Bronchial epithelial cell (primary cell): ENCODE measurements at places on chromosomes 16 and 17. TPM values are rescaled to one million over a fixed set of nuclear protein-coding genes. Genes with fewer than 3 reads are reported as not detected.

- DNase-seq = peak; percentile 7
Measured at GRCh38 chr17:39462631-39463375, 1.5 kb downstream of the CDK12 start.

DNA sequence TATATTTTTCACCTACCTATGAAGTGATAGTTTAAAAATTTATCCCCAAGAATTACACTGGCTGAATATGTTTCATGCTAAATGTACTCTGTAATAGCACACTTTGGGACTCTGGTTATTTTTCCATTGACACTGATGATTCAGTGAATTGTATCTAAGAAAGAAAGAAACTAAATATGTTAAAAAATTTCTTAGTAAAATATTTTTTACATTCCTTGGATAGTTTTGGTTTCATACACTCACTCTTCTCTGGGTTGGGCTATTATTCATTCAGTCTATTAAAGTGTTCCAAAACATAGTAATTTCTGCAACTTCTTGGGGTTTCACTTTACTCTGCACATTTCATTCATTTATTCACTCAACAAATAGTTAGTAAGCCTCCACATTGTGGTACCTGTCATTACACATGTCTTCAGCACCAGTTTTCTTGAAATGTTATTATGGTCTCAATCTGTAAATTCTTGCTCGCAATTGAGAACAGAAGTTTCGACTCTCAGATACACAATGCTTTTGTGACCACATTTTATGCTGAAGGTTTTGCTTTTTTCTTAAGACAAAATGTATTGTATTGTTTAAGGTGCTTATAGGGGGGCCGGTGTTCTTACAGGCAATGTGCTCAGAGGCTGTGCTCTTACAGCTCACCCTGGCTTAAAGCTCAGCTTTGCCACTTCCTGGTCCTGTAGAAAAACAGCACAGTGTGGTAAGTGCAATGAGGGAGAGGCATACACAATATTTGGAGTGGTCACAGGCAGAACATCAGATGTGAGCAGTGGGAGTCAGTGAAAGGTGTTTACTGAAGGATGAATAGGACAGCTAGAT is 17.4 kb downstream of the CNTNAP4 start:
- DNase-seq = no peak

DNA sequence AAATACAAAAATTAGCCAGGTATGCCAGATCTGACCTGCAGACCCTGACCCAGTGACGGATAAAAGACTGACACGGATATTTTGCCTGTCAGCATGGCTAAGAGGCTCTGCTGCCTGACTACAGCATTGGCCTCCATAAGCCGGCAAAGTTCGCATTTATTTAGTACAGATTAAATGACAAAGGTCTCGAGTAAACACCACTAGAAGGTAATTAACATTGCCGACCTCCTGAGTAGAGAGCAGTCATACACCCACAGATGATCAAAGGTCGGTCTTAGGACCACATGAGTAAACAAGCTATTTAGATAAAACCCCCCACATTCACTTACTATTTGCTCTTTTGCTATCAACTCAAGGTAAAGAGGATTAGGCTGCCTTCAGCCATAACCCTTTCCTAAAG is 55.7 kb downstream of the KNOP1 start:
- DNase-seq = no peak

- DNase-seq = no peak
Measured at GRCh38 chr16:55737318-55737717, 81.5 kb downstream of the SLC6A2 start.

GRCh38 chr17:56867948-56868376 is 34.0 kb downstream of the DGKE start:
- DNase-seq = peak; percentile 54

DNA sequence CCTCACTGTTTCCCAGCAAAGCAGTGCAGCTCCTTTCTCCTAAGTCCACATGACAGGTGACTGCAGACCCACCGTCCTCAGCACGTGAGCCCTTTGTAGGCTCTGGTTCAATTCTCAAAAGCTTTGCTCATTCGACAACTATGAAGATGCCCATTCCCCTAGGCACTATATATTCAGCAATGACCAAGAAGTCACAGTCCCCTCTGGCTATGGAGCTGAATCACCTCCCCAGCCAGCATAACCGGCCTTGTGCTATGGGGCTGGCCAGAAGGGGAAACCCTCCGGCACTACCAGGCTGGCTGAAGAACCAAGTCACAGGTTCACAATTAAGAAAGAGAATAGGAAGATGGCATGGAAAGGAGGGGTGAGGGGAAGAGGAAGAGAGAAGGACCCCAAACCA is 139.7 kb downstream of the WSCD1 start:
- no peak for DNase-seq

DNA sequence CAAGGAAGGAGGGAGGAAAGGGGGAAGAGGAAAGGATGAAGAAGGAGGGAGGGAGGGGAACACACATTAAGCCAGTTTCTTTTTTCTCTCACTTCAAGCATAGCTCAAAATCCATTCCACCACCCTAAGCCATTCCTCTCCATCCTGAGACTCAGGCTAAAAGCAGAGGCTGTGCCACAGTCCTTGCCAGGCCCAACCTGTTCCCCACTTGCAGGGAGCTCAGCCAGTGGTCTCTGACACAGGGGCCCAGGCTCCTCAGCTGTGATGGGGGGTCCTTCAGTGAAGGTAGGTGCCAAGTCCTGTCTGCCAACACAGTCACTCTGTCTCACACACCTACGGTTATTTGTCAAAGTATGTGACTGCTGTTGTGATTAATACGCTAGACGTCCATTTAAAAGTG is 44.6 kb downstream of the SDK2 start:
- no peak for DNase-seq

Gene ICAM2
- total RNA-seq = 0.26 and 0.90 TPM in 2 replicates

Gene ZNF629
- total RNA-seq = 4.2 and 5.0 TPM in 2 replicates

Gene SEPTIN12
- total RNA-seq = not detected in 2 replicates
